ENCODE measurements at places on chromosomes 7 and 10.

DNA sequence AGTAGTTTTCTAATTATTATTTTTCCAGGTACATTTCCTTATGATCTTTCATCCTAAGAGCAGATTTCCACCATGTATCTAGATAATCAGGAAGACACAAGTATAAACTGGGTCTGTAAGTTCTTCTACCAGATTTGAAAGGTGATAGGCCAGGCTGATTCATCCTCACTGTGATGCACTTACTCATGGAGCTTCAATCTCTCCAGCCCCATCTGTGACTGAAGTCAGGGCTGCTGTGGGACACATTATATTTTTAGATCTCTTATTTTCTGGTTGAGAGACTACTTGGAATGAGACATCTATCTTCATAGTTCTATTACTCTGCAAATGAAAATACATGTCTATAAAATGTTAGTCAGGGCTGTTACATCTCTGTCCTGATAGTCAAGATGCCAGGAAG is 85.5 kb upstream of the SLC25A13 start:
- DNase-seq, result no peak

DNA sequence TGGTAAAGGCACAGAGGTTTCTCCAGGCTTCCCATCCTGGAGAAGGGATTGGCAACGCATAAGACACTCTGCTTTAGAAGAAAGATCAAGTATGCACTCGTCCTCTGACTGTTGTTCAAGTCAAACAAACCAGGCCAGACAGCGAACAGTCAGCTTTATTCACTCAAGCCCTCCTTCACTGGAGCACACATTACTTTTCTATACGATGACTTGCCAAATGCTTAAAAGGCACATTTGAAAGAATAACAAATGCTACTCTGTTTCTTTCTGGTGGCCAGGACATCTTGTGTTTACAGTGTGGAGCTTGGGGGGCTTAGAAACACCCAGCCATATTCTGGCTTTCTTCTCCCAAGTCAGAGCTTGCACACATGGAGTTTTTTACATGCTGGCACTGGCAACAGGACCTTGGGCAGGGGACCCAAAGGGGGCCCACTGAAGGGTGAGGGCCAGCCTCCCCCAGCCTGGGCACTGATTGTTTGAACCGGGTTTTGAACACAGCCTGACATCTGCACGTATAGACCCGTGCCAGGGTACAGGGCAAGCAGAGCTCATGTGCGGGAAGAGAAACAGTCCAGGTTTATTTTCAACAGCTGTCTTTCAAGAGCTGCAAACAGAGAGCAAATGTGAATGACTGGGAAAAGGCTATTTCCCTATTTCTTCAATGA is 33.3 kb upstream of the FGFR2 start:
- no peak for DNase-seq

DNA sequence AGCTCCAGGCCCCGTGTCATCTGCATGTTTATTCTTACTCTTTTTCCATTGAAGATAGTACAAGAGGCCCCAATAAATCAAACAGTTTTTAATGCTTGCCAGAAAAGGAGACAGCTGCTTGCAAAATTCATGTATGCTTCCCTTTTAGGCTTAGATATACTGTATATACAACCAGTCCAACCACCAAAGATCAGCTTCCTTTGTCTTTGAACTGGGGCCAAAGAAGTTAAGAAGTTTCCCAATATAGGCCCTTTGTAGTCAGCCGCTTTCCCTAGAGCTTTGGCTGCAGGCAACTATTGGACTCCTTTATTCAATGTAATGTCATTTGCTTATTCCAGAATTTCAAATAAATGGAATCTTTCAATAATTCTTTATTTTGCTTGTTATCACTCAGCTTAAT is 1395.0 kb downstream of the GATA3 start:
- DNase-seq, result no peak

DNA sequence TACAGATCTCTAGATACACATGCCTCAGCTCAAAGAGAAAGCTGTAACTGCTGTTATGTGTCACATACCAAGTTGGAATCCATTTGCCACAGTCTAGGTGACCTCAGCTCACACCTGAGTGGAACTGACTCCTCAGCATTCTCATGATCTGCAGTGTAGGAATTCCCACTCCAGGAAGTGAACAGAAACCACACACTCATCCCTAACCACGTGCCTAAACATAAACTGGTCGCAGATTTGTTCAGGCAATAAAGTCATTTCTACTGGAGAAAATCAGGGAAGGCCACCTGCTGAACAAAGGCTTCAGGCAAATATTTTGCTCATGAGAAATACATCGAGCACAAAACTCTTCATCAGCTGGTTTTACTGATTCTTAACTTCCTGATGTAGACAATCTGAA is 23.0 kb upstream of the ZMYND11 start:
- no peak for DNase-seq

DNA sequence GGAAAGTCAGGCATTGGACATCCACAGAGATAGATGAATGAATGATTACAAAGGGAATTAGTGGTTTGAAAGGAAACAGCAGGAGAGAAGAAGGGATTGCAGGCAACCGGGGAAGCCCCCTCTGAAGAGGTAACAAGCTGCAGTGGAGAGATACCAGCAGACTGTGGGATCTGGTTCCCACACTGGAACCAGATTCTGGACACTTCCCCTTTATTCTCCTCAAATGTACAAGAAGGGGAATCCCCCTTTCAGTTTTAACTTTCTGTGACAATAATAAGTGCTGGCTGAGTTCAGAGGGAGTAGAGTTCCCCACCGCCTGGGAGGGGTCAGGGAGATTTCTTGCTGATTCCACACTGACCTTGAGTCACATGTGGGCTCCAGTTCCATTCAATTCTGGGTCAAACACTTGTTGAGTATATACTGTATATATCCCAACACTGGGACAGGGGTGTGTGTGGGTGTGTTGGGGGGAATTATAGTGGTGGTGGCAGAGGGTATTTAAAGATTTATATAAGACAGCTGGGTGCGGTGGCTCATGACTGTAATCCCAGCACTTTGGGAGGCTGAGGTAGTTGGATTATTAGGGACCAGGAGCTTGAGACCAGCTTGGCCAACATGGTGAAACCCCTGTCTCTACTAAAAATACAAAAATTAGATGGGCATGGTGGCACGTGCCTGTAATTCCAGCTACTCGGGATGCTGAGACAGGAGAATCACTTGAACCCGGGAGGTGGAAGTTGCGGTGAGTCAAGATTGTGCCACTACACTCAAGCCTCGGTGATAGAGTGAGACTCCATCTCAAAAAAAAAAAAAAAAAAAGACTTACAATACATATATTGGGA is 16.5 kb upstream of the DDIT4 start:
- no peak for DNase-seq

- DNase-seq, result no peak
Observed at GRCh38 chr10:112792487-112793201, 157.4 kb upstream of the TCF7L2 start.

DNA sequence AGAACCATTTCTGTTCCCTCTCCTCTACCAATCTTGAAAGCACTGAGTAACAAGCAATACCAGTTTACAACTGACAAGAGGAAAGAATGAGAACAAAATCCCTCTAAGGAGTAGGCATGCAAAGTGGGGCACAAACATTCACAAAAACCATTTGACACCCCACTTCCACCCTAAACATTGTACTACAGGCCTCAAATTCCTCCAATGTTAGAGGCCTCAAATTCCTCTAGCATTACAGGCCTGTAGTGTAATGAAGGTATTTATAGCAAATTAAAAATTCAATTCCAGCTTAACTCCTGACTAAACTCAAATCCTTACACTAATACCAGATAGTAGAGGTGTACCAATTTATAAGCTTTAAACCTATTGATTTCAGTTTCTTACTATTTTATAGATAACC is 85.4 kb downstream of the SIRT1 start:
- no peak for DNase-seq

- DNase-seq, result no peak
Observed at GRCh38 chr10:79453392-79453791, 8.0 kb upstream of the ZCCHC24 start.

Measured in CD8-positive, alpha-beta T cell (primary cell).